HCT116 (cell line): ENCODE measurements at places on chromosomes 2 and 18. TPM values are rescaled to one million over a fixed set of nuclear protein-coding genes. Genes with fewer than 3 reads are reported as not detected.

GRCh38 chr18:44723411-44723810 lies 42.7 kb downstream of the SETBP1 start:
- H3K27me3 ChIP-seq, result no peaks in the 10 kb centered on the region
- no peak overlapping the region for H3K4me3 ChIP-seq

- no peak for DNase-seq
- no peaks in the 10 kb centered on the region for H3K36me3 ChIP-seq
- no peaks in the 10 kb centered on the region for H3K27me3 ChIP-seq
- no peaks in the 10 kb centered on the region for H3K4me1 ChIP-seq
- H3K4me3 ChIP-seq, result no peak overlapping the region
- H3K27ac ChIP-seq, result no peak overlapping the region
Observed at GRCh38 chr2:233117351-233117750, 57.2 kb downstream of the INPP5D start.

DNA sequence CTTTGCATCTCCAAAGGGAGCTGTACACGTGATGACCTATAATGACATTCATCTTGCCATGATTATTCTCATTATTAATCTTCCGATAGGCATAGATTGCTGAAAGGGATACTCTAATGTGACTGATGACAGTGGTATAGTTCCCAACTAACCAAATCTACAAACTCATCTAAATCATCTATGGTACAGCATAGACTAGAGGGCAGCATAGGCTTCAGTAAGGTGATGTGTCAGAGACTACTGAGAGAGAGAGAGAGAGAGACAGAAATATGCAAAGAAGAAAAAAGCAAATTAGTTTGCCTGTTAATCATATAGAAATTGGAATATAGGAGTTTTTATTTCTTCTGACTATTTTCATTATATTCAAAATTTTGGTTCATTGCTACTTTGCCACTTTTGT lies 89.3 kb downstream of the CSRNP3 start:
- no peak overlapping the region for H3K27ac ChIP-seq
- no peaks in the 10 kb centered on the region for H3K4me1 ChIP-seq
- no peaks in the 10 kb centered on the region for H3K36me3 ChIP-seq
- H3K4me3 ChIP-seq, result no peak overlapping the region
- DNase-seq, result no peak

- no peaks in the 10 kb centered on the region for H3K4me1 ChIP-seq
- no peak overlapping the region for H3K4me3 ChIP-seq
- no peaks in the 10 kb centered on the region for H3K27me3 ChIP-seq
- H3K36me3 ChIP-seq, result no peaks in the 10 kb centered on the region
- no peak overlapping the region for H3K27ac ChIP-seq
- DNase-seq, result no peak
Observed at GRCh38 chr18:42632801-42633200, 482.7 kb downstream of the RIT2 start.

GRCh38 chr2:70087702-70088597 lies 673 bp downstream of the PCBP1 start:
- H3K36me3 ChIP-seq, result peaks cover 8% of the 10 kb centered on the region; the same call in 1 of the 2 replicates
- no peak for DNase-seq

GRCh38 chr2:187890690-187891089 lies 336.5 kb upstream of the TFPI start:
- H3K36me3 ChIP-seq, result no peaks in the 10 kb centered on the region
- H3K27me3 ChIP-seq, result no peaks in the 10 kb centered on the region
- no peaks in the 10 kb centered on the region for H3K4me1 ChIP-seq
- no peak overlapping the region for H3K27ac ChIP-seq
- H3K4me3 ChIP-seq, result no peak overlapping the region

DNA sequence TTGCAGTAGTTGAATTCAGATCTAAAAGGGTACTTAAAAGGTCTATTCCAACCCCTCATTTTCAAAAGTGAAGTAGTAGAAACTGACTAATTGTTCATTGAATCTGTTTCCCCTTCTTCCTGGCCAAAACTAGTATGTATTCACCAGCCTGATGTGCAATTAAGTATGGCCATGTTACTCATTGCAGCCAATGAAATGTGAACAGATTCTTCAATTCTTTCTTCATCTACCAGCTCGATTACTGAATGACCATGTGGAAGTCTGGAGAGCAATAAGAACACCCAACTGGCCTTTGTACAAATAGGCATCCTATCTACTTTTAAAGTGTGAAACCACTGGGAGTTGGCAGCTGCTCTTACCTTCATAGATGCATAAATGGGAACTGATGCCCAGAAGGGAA lies 449.0 kb upstream of the ID2 start:
- 0 out of 2 replicates have a peak, but pooled peaks cover 4% of the 10 kb centered on the region for H3K27me3 ChIP-seq
- H3K27ac ChIP-seq, result no peak overlapping the region
- H3K36me3 ChIP-seq, result no peaks in the 10 kb centered on the region
- no peak for DNase-seq

GRCh38 chr2:239778861-239779558 lies 246.1 kb downstream of the NDUFA10 start:
- no peak for DNase-seq
- H3K4me1 ChIP-seq, result no peaks in the 10 kb centered on the region
- peaks cover 33% of the 10 kb centered on the region; the same call in 1 of the 2 replicates for H3K27me3 ChIP-seq
- no peaks in the 10 kb centered on the region for H3K36me3 ChIP-seq
- no peak overlapping the region for H3K4me3 ChIP-seq
- no peak overlapping the region for H3K27ac ChIP-seq

DNA sequence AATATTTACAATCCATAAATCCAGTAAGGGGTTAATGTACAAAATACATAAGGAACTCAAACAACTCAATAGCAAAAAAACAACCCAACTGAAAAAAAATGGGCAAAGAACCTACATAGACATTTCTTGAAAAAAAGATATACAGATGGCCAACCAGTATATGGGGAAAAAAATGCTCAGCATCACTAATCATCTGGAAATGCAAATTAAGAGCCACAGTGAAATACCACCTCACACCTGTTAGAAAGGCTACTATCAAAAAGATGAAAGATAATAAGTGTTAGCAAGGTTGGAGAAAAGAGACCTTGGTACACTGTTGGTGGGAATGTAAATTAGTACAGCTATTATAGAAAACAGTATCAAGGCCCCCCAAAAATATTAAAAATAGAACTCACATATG lies 14.6 kb downstream of the AP1S3 start:
- peak overlapping the region; percentile 12; the same call in 1 of the 2 replicates for H3K27ac ChIP-seq
- DNase-seq, result no peak
- H3K4me1 ChIP-seq, result peaks cover 89% of the 10 kb centered on the region
- no peaks in the 10 kb centered on the region for H3K36me3 ChIP-seq
- no peak overlapping the region for H3K4me3 ChIP-seq

DNA sequence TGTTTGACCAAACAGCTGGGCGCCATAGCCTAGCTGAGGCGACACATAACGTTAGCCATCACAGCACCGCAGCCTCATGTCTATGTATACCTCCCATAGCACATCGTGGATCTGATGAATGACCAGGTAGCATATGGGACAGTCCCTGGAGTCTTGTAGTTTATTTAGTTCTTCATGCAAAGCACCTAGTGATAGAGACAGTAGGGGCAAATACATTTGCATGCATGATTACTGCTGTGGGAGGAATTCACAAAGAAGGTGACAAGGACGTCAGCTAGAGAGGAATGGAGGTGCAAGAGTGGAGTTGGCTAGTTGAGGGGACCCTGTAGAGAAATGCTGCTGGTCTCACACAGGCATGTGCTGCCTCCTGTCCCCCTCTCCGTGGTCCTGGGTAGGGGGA lies 478.9 kb upstream of the HS6ST1 start:
- H3K36me3 ChIP-seq, result no peaks in the 10 kb centered on the region
- DNase-seq, result no peak
- no peak overlapping the region for H3K27ac ChIP-seq
- H3K4me3 ChIP-seq, result no peak overlapping the region
- H3K27me3 ChIP-seq, result peaks cover 34% of the 10 kb centered on the region

DNA sequence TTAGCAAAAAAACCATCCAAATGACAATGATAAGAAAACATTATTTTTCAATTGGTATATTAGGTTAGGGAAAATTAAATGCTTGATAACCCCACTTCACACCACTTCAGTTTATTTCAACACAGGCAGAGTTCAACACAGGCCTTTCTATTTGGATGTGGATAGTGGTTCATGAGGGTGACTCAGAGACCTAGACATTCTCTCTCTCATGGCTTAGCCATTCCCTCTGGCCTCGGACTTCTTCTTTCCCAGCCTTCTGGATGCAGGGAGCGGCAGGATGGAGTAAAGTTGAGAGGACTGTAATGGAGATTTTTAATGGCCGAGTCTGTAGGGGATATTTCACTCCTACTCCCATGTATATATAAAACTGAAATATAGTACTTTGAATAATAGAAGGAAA lies 109.7 kb downstream of the CTNNA2 start:
- no peaks in the 10 kb centered on the region for H3K4me1 ChIP-seq
- H3K4me3 ChIP-seq, result no peak overlapping the region
- H3K27me3 ChIP-seq, result no peaks in the 10 kb centered on the region
- H3K27ac ChIP-seq, result no peak overlapping the region

GRCh38 chr2:169704160-169704708 lies 10.0 kb downstream of the PHOSPHO2 start:
- DNase-seq, result no peak
- H3K27me3 ChIP-seq, result no peaks in the 10 kb centered on the region
- no peaks in the 10 kb centered on the region for H3K36me3 ChIP-seq
- H3K4me3 ChIP-seq, result no peak overlapping the region

GRCh38 chr2:219104107-219105035 lies 43.6 kb upstream of the IHH start:
- peak; percentile 33 for DNase-seq
- no peak overlapping the region for H3K4me3 ChIP-seq
- no peaks in the 10 kb centered on the region for H3K27me3 ChIP-seq
- no peak overlapping the region for H3K27ac ChIP-seq
- no peaks in the 10 kb centered on the region for H3K36me3 ChIP-seq
- H3K4me1 ChIP-seq, result no peaks in the 10 kb centered on the region

- H3K4me1 ChIP-seq, result no peaks in the 10 kb centered on the region
- no peak overlapping the region for H3K4me3 ChIP-seq
- H3K36me3 ChIP-seq, result no peaks in the 10 kb centered on the region
- H3K27me3 ChIP-seq, result no peaks in the 10 kb centered on the region
Observed at GRCh38 chr2:66495788-66496640, 61.1 kb downstream of the MEIS1 start.

DNA sequence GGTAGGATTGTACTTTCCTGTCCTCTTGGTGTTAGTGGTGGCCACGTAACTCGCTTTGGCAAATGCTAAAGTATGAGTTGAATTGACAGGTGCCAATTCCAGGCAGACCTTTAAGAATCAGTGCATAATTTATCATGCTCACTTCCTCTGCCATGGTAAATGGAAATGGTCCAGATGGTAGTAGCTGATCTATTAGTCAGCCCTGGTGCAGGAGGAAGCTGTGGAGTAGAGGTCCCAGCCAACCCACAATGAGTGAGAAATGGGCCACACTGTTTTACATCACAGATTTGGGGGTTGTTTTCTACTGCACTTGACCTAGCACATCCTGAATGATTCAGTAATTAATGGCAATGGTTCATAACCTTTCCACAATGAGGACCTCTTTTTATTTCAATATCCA lies 104.4 kb downstream of the RGPD3 start:
- H3K36me3 ChIP-seq, result no peaks in the 10 kb centered on the region
- 0 out of 2 replicates have a peak, but pooled peaks cover 3% of the 10 kb centered on the region for H3K27me3 ChIP-seq
- H3K4me1 ChIP-seq, result no peaks in the 10 kb centered on the region
- no peak overlapping the region for H3K27ac ChIP-seq
- no peak for DNase-seq
- H3K4me3 ChIP-seq, result no peak overlapping the region

DNA sequence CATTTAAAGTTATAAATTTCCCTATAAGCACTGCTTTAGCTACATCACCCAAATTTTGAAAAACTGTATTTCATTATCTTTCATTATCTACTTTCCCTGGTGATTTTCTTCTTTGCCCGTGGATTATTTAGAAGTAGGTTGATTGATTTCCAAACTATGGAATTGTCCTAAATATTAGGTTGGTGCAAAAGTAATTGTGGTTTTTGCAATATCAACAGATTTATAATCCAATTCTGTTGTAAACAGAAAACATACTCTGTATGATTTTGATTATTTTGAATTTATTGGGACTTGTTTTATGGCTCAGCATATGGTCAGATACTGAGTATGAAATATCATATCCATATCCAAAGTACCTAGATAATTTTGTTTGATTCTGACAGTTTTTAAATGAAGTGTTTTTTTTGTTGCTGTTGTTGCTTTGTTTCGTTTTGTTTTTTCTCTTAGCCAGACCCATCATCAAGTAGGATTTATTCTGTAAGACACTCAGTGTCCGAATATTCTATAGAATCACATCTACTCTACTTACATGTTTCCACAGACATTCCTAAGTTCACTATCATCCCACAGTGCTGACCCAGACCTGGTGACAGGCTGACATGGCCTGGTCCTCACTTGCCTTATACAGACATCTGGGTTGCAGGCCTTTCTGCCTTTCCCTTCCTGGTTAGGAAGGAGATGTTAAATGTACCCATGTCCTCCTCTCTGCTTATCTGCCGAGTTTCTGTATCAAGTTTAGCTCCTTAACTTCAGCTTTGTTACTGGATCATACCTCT lies 2.1 kb upstream of the TRABD2A start:
- H3K27me3 ChIP-seq, result no peaks in the 10 kb centered on the region; the same call in 1 of the 2 replicates
- no peak for DNase-seq
- peaks cover 24% of the 10 kb centered on the region for H3K4me1 ChIP-seq
- H3K4me3 ChIP-seq, result no peak overlapping the region

GRCh38 chr2:70132244-70133126 lies 45.2 kb downstream of the PCBP1 start:
- no peaks in the 10 kb centered on the region for H3K36me3 ChIP-seq
- peak overlapping the region; percentile 16; the same call in 1 of the 2 replicates for H3K4me3 ChIP-seq
- H3K4me1 ChIP-seq, result peaks cover 57% of the 10 kb centered on the region

DNA sequence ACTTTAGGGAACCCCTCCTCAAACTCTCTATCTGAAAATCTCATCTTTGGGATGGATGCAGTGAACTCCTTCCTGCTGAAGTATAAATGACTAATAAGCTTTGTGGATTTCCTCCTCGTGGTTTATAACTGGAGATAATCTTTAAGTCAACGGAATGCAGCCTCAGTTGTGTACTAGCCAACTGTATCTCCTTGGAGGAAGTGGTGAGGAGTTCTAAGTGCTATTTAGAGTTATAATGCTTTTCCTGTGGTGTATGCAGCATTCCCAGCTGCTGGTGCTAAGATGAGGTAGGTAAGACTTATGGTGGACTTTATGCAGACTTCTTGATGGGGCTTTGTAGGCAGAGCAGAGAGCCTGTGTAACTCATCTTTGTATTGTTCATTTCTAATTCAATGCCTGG lies 90.9 kb downstream of the LYPD6B start:
- no peak overlapping the region for H3K27ac ChIP-seq
- DNase-seq, result no peak
- no peaks in the 10 kb centered on the region for H3K4me1 ChIP-seq
- H3K36me3 ChIP-seq, result no peaks in the 10 kb centered on the region
- no peak overlapping the region for H3K4me3 ChIP-seq

GRCh38 chr18:74862094-74862493 lies 264.4 kb downstream of the ZNF407 start:
- H3K4me1 ChIP-seq, result no peaks in the 10 kb centered on the region
- H3K4me3 ChIP-seq, result no peak overlapping the region
- H3K36me3 ChIP-seq, result no peaks in the 10 kb centered on the region
- no peak overlapping the region for H3K27ac ChIP-seq
- DNase-seq, result no peak

The TYMS gene
- total RNA-seq, result 245 TPM

The SP100 gene
- 48.1 TPM for total RNA-seq

The GALNT3 gene
- 9.8 TPM for total RNA-seq

The ACADL gene
- total RNA-seq, result not detected

The POTEI gene
- 1.2 TPM for total RNA-seq

The ASAP2 gene
- total RNA-seq, result 16.5 TPM

The BOLL gene
- not detected for total RNA-seq

The NPAS2 gene
- 20.4 TPM for total RNA-seq
